ENCODE measurements at places on chromosomes 16 and 17.
A peak's percentile ranks its signal among the peaks of the same experiment; 100 is the strongest.

DNA sequence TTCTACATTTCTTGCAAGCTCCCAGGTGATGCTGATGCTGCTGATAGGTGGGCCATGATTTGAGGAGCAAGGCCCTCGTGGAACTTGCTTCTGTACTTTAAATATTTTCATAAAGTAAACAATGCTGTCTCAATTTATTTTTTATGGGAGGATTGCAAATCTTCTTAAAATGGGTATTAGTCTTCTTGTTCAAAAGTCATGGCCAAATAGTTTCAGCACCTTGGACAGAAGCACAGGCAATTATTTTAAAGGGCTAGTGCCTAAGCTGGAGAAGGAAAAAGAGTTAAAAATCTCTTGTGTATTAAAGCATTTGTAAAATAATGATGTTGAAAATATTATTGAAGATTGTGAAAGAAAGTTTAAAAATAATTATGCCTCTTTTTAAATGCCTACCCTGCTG lies 50.5 kb downstream of the GPR139 start:
- no peak for DNase-seq

DNA sequence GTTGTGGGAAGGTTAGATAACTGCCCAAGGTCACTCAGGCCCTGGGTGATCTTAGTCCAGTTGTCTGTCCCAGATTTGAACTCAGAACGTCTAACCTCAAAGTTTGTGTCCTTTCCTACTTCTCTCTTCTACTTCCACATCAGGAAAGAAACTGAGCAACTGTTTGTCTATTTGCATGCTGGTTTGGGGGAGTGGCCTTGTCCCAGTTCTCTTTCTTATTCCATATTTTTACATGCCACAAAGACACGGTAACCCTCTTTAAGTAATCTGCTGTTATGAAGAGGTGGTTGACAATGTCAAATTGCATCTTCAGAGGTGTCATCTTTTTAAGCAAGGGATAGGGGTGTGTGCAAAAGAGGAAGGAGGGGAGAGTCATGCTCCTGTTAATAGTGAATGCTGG lies 432.5 kb downstream of the HS3ST3B1 start:
- DNase-seq, result no peak

- DNase-seq, result peak; percentile 31
These were observed 20.9 kb upstream of the KRT19 start for GRCh38 chr17:41548844-41549595.

GRCh38 chr17:61678339-61678738 lies 87.3 kb upstream of the NACA2 start:
- no peak for DNase-seq

- DNase-seq, result no peak
These were observed 1.6 kb downstream of the HIC1 start for GRCh38 chr17:2056206-2057174.

DNA sequence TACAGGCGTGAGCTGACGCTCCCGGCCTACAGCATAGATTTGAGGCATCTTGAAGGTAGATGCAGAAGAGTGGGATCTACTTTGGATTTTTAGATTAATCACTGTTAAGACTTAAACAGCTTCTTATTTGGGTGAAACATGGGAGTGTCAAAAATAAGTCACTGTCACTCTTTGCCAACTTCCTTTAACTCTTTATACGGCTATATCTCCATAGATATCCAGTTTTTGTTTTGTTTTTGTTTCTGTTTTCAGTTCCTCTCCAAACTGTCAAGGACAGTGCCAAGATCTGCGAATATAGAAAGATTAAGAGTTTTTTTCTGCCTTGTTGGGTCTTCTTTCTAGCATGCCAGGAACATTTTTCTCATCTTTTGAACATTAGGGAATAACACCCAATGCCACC lies 706.1 kb downstream of the WWOX start:
- no peak for DNase-seq

- no peak for DNase-seq
These were observed 174.8 kb downstream of the C16orf78 start for GRCh38 chr16:49548325-49548970.

DNA sequence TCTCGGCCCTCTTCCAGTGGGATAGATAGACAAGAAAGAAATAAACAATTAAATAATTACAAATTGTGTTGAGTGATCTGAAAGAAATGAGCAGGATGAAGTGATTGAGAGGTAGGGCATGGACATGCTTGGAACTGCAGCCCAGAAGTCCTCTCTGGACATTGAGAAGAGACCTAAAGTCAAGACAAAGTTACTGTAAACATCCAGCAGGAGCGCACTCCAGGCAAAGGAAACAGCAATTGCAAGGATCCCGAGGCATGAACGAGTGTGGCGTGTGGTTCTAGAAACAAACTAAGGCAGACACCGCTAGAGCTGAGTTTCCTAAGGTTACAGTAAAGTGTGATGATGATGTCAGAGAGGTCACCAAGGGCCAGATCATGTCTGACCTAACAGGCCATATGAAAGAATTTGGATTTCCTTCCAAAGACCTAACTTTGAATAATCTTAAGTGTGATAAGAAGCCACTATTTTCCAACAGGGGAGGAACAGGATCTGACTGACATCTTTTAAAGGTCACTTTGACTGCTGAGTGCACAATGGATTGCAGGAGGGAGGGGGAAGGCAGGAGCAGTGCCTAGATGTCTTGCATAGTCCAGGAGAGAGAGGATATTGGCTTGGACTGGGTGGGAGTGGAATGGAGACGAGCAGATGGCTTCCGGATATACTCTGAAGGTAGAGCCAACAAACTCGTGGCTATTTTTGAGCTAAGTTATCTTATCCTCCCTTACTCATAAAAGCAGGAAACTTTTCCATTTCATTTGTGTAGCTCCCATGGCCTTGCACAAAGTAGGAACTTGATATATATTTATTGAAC lies 19.0 kb downstream of the ABCC12 start:
- no peak for DNase-seq

DNA sequence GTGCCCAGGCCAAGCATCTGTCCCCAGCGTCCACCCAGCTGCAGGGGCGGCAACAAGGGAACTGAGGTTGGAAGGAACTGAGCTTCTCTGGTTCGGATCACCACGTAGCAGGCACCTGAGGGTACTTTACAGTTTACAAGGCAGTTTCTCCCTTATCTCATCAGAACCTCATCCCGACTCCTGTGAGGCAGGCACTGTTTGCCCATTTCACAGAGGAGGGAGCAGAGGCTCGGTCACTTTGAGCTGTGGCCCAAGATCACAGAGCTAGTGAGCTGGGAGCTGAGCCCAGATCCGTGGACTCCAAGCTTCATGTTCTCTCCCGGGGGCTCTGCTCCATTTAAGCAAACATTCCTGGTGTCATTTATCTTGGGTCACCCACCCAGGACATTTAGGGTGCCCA lies 15.1 kb downstream of the UBALD1 start:
- DNase-seq, result no peak

- DNase-seq, result no peak
These were observed 8.6 kb upstream of the MRC2 start for GRCh38 chr17:62618647-62619416.

DNA sequence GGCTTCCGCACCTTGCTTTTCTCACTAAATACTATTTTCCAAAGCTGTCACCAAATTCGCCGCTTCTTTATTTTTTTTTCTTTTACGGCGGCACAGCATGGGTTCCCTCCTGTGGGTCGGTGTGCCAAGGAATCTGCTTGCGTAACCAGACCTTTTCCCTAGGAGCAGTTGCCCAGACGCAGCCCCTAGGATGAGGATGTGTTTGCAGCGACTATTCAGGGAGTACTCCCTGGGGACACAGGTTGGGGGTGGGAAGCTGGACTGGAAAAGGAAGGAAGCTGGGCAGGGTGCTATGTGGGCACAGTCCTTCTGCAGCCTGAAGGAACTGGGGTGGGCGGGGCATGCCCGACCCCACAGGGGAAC lies 49.0 kb upstream of the ZCCHC14 start:
- DNase-seq, result no peak

- DNase-seq, result no peak
These were observed 78.4 kb downstream of the CNGB1 start for GRCh38 chr16:57892447-57893096.

DNA sequence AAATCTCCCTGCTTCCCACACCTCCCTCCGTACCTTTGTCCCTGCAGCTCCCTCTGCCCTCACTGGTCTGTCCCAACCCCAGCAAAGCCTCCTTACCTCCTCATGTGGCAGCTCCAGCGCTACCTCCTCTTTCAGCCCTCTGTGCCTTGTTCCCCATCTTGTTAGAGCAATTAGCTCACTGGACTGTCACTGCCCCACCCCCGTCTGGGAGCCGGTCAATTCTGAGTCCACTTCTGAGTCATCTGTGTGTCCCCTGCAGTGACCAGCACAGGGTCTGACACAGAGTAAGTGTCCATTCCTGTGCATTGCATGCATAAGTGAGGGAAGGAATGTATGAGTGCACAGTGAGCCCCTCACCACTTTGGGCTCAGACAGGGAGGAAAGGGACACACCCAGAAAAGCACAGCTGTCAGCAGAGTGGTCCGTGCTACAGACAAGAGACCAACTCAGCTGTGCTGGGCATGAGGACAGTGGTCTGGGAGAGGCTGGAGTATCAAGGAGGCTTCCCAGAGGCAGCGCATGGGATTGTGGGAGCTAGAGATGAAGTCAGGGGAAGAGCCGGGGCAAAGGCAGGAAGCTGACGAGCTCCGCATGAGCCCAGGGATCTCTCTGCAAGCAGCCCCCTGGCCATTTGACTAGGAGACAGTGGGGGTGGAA lies 45.9 kb downstream of the PITPNM3 start:
- DNase-seq, result no peak

GRCh38 chr17:10831696-10832095 lies 6.2 kb downstream of the PIRT start:
- no peak for DNase-seq

DNA sequence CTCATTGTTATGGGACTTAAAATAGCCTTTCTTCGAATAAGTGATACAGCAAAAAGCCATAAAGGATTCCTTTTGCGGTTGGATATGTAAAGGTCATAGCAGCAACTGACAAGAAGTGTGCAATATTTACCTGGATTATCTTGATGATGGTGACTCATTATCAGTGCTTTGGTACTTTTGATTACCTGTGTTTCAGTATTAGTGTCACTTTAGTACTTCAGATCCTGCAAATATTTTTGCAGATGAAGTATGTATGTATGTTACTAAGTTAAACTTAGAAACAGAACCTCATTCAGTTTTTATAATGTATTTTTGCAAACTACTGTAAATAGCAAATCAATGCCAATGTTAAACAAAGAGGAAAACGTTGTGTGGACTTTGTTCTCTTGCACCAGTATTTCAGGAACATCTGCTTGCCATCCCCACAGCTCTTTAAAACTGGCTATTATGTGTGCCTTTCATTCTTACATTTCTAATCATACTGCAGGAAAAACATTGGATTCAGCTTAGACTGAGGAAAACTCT lies 10.5 kb downstream of the CNEP1R1 start:
- DNase-seq, result no peak

- DNase-seq, result no peak
These were observed 77.7 kb downstream of the XYLT1 start for GRCh38 chr16:17392857-17393692.

GRCh38 chr17:55348749-55349354 lies 72.8 kb downstream of the MMD start:
- no peak for DNase-seq

GRCh38 chr17:36705874-36706731 lies 104.7 kb downstream of the MRM1 start:
- DNase-seq, result no peak

- DNase-seq, result no peak
These were observed 33.4 kb upstream of the CLEC18A start for GRCh38 chr16:69917739-69918138.

DNA sequence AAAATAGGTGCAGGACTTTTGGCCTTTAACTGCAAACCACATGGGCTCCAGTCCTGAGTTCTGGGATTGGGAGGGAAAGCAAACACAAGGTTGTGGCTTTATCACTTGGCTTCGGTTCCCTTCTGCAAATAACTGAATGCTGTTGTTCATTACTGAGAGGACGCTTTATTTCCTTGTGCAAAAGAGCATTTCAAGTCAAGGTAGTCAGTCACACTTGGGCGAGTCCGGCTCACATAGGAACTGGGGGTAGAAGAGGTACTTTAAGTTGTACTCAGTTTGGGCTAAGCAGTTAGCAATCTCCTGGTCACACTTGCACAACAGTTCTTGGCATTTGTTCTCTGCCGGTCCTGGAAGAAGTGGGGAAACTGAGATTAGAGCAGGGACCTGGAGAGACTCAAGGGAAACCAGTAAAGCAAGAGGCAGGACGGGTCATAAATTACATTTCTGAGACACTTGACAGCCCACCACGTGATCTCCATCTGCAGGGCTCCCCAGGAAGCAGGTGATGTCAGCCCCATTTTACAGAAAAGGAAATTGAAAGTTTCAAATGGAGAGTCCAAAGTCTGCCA lies 21.6 kb downstream of the PLA2G10 start:
- no peak for DNase-seq

DNA sequence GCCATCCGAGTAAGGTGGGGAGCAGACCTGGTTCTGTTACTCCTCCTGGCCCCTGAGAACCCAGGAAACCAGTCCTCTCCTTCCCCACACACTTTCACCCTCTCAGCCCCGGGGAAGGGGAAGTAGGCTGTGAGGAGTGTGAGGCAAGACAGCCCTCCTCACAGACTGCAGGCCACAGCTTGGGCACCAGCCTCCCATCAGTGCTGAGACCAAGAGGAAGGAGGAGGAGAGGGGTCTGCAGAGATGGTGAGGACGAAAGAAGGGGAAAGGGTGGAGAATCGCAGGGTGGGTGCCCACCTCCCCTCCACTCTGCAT lies 7.0 kb downstream of the G6PC3 start:
- DNase-seq, result no peak

- no peak for DNase-seq
These were observed 73.3 kb downstream of the N4BP1 start for GRCh38 chr16:48536614-48537200.

GRCh38 chr16:5560084-5560483 lies 462.5 kb upstream of the EEF2KMT start:
- DNase-seq, result no peak

GRCh38 chr16:82761858-82762257 lies 135.1 kb downstream of the CDH13 start:
- no peak for DNase-seq

GRCh38 chr17:28478712-28479615 lies 5.5 kb downstream of the SLC13A2 start:
- no peak for DNase-seq

GRCh38 chr17:43717913-43718312 lies 40.7 kb downstream of the SOST start:
- DNase-seq, result no peak

DNA sequence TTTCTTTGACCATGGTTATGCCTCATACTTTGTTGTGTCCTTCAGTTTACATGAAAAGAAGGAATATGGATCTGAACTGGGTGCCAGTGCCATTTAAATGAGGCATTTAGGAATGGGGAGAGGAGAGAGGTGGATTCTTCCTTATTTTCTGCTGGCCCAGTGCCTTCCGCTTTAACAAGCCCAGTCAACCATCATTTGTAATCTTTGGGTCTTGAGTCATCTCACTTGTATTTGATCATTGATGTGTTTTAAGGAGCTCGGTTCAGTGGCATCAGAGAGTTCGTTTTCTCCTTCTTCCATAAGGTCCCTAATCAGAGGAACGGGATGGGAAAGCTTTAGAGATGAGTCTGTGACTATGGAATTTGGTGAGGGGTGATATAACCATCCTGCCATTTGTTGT lies 334.9 kb downstream of the WWOX start:
- DNase-seq, result no peak

DNA sequence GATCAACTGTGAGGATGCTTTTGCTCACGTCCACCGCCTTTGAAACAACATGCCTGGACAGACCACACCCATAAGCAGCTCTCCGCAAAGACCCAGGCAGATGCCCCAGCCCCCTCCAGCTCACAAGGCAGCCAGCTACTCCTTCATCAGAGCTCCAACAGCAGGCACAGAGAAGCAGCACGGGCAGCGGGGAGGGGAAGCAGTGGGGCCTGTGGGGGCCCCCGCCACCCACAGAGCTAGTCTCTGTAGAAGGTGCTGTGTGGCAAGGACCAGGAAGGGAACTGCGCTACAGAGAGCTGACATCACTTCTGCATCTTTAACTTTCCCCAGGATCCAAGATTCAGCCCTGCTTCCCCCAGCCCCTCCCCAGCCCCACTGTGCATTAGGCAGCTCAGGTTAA lies 10.0 kb upstream of the SCNN1G start:
- DNase-seq, result no peak

All from activated CD8-positive, alpha-beta memory T cell treated with anti-CD3 and anti-CD28 coated beads for 1 hour (primary cell).